ENCODE measurements at places on chromosomes 12 and 14. TPM values are rescaled to one million over a fixed set of nuclear protein-coding genes. Genes with fewer than 3 reads are reported as not detected.

Gene SCNN1A
- total RNA-seq, result 142 TPM

Gene TMEM63C
- 4.7 TPM for total RNA-seq

Gene PAX9
- 83.6 TPM for total RNA-seq

Gene SOAT2
- not detected for total RNA-seq

Gene GPRC5D
- total RNA-seq, result not detected

Gene VRTN
- total RNA-seq, result not detected

Gene CCDC175
- total RNA-seq, result not detected

Gene SLC5A8
- not detected for total RNA-seq

Gene CLEC1A
- total RNA-seq, result 0.68 TPM

Gene CCDC197
- not detected for total RNA-seq
